ENCODE measurements at places on chromosomes 7 and 10. TPM values are rescaled to one million over a fixed set of nuclear protein-coding genes. Genes with fewer than 3 reads are reported as not detected.

DNA sequence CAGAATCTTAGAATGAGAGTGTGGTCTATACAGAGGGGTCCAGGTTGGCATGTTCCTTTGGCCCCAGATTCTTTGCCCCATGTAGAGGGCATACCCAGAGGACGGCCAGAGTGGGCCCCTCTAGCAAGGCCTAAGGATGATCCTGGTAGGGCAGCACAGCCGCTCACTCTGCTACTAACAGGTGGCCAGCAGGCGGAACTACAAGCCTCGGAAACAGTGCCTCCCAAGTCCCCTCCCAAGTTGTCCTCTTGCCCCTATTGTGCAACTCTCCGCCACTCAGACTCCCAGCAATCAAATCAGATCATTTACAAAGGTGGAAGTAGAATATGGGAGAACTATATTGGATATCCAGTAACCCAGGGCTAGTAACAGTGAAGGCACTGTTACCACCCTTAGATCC is 107.4 kb downstream of the STRA8 start:
- DNase-seq: no peak

- DNase-seq: no peak
Measured at GRCh38 chr10:124632566-124632965, 111.6 kb downstream of the FAM53B start.

GRCh38 chr10:114284346-114285071 is 45.5 kb downstream of the VWA2 start:
- no peak for DNase-seq

DNA sequence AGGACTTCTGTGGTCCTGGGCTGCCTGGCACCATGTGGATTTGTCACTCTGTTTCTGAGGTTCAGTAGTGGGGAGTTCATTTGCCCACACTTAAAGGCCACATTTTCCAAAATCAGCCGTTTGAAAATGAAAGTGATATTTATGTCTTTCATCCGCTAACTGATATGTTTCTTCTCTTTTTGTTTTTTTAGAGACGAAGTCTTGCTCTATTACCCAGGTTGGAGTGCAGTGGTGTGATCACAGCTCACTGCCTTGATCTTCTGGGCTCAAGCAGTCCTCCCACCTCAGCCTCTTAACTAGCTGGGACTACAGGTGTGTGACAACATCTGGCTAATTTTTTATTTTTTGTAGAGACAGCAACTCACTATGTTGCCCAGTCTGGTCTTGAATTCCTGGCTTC is 58.6 kb downstream of the EBLN1 start:
- no peak for DNase-seq

- no peak for DNase-seq
Measured at GRCh38 chr7:25456467-25457171, 228.3 kb upstream of the NPVF start.

DNA sequence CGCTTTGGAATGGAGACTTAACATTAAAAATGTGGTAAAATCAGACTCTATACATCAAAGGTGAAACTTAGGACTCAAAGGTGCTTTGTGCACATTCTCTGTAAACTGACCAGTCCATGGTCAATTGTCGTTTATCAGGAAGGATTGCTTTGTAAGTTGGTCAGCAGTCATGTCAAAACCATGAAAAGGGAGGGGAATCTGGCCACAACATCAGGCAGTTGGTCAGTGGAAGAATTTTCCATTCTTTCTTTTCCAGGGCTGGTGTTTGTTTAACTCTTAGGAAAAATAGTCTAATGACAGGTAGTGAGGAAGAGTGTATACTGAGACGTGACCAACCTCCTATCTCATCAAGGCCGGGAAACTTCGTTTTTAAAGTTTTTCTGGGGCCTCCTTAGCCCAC is 226.5 kb downstream of the ADK start:
- DNase-seq: no peak

DNA sequence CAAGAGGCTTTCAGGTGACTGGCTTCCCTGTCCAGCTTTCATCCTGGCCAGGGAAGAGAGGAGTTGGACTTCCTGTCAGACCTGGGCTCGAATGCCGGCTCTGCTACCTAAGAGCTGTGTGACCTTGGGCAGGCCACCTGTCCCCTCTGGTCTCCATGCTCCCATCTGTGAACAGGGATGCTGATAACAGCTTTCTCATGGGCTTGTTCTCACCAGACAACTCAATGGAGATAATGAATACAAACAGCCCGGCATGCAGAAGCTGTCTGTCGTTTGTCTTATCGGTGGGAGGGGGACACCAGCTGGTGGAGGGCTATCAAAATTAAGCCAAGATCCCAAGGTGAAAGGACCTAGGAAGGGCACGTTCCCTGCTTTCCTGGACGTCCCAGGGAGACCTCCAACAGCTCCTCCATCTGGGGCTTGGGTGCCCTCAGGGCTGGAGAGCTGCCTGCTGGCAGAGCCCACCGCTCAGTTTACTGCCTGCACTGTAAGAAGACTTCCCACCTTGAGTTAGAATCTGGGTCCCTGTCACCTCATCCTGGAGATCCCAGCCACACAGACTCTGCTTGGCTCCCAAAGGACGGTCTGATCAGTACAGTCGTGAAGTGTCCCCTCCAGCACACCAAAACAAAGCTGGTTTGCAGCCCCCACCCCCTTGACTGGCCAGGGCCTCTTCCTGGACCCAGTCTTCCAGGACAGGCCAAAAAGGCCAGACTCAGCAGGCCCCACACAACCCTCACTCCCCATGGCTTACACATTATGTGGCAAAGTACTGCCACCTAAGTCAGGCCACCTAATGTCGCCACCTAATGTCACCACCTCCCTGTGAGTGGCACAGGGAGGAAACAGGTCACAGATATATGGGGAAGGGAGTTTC is 40.9 kb downstream of the PPIF start:
- peak; percentile 14 for DNase-seq

GRCh38 chr10:80694930-80695329 is 157.2 kb downstream of the SH2D4B start:
- no peak for DNase-seq

DNA sequence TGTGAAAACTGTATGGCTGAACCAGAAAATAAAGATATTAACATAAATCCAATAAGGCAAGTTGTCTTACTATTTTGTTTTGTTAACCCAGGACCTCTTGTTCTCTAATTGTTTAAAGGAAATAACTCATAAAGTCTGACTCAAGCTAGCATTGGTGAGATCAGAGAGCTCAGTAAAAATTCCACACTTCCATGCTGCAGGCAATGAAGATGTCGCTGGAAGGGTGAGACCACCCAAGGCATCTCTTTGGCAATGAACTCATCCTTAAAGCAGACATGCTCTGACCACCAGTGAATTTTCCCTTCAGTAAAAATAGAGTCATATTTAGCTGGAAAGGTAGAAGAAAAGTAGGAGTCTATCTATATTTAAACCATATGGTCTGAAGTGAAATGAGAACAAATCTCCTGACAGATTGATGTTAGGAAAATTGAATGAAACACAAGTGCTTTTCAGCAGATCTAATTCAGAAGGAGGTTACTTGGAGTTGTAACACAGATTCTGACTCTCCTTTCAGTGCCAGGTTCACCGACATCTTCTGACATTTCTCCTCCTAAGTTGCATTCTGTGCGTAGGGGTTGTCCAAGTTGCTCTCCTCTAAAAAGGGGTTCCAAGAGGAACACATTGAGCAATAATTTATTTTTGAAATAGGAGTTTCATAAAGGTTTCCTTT is 32.8 kb upstream of the VIPR2 start:
- DNase-seq: no peak

GRCh38 chr10:110600487-110601101 is 33.1 kb downstream of the SMC3 start:
- no peak for DNase-seq

GRCh38 chr10:118698421-118698820 is 56.3 kb downstream of the CACUL1 start:
- no peak for DNase-seq

GRCh38 chr7:132381742-132382472 is 194.4 kb downstream of the PLXNA4 start:
- no peak for DNase-seq

- no peak for DNase-seq
Measured at GRCh38 chr10:37831495-37832333, 25.7 kb downstream of the ZNF248 start.

DNA sequence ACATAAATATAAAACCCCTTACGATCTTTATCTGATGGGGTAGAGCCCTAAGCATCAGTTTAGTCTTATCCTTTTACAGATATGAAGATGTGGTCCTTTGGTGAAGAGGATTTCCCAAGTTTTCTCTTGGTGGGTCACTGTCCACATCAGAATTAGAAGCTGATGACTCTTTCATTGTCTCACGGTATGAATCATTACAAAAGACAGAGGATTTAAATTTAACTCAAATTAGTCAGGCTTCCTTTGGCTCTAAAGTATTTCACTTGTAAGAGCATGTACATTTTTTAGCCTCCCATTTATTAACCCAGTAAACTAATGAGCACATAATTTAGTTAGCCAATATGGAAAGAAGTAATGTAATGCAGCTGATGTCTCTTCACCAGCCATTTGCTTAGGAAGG is 49.9 kb upstream of the TMEM26 start:
- no peak for DNase-seq

DNA sequence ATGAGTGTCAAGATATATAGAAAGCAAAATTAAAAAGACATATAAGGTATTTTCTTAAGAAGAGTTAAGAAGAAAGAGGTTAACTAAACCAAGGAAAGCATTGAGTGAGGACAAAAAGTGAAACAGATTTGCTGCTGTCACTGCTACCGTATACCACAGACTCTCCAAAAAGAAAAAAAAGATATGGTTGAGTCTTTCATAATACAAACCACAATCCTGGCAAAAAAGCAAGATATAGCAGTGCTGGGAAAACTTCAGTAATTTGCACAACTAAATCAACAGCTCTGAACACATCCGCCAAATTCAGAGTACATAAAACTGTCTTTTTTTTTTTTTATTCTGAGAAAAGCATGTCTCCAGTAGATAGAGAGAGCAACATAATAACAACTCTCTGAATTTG is 114.7 kb downstream of the ETV1 start:
- DNase-seq: no peak

DNA sequence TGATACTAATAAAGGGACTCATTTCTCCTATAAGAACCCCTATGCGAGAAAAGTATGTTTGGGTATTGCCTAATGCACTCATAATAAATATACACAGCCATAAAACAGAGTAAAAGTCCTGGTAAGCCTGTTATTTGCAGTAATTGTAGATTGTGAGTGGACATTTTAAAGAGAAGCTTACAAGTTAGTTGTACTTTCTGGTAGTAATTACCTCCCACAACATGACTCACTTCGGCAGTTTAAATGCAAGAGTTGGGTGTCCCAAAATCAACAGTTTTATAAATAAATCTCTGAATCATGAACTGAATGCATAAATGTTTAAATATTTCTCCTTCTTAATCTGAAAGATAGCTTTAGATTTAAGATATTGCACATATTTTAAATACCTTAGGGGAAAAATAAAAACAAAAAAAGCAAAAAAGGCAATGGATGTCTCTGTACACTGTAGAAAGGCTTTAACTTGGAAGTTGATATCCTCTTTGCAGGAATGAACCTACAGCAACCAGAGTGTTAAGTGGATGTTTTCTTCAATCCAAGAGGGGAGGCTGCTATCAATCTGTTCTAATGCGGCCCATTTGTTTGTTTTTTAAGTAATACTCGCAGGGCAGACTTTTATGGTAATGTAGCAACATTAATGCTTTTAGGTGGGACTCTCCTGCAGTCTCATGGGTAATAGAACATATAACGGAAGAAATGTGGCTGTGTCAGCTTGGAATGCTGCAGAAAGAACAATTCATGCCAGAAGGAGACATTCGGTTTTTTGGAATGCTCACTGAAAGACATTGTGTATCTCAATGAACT is 57.3 kb upstream of the ZEB1 start:
- no peak for DNase-seq

- no peak for DNase-seq
Measured at GRCh38 chr7:47361746-47362215, 220.1 kb downstream of the TNS3 start.

- DNase-seq: no peak
Measured at GRCh38 chr10:42556931-42557330, 81.4 kb downstream of the ZNF33B start.

GRCh38 chr10:75639736-75640135 is 208.3 kb downstream of the LRMDA start:
- no peak for DNase-seq

GRCh38 chr7:118142012-118142411 is 42.0 kb upstream of the LSM8 start:
- no peak for DNase-seq

DNA sequence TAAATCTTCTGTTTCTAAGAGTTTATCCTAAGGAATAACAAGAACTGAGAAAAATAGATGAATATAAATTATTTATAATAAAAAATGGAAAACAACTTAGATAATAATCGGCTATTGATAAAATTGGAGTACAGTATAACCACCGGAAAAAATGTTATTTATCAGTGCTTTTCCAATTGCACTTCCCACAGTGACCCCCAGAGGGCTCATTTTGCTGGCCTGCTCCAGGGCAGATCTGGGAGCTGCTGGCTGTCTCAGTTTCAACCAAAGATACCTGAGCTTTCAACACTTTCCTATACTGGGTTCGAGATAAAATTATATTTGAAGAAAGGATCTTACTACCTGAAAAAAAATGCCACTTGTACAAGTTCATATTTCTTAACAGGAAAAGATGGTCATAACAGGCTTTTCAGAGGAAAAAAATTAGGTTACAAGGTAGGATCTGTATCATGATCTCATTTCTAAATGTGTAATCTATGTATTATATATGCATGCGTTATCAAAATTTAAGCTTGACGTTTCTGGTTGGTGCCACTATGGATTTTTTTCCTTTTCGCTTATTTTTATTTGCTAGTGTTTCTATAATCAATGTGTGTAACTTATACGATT is 165.7 kb downstream of the NPSR1 start:
- DNase-seq: peak; percentile 50

GRCh38 chr10:28305553-28305952 is 2.7 kb upstream of the MPP7 start:
- DNase-seq: no peak

DNA sequence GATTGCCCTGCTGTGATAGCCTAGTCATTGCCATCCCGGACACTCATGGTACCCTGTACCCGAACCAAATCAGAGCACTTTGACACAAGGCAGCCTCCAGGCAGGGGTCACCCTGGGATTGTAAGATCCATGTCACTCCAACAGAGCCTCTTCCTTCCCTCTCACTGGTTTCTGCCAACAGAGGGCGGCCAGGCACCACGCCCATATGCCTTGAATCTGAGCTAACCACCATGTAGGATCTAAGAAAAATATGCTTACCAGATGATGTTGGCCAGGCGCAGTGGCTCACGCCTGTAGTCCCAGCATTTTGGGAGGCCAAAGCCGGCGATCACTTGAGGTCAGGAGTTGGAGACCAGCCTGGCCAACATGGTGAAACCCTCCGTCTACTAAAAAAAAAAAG is 389.2 kb upstream of the KLF6 start:
- no peak for DNase-seq

TCERG1L gene
- not detected for total RNA-seq

CLDN15 gene
- total RNA-seq: 55.1 TPM

AGMO gene
- 2.2 TPM for total RNA-seq

KCP gene
- 0.46 TPM for total RNA-seq

GPR85 gene
- total RNA-seq: 1.8 TPM

FRA10AC1 gene
- 6.0 TPM for total RNA-seq

PDE6C gene
- total RNA-seq: not detected

SEMA3D gene
- total RNA-seq: 5.2 TPM

Data from omental fat pad (tissue), 4 donors.